GM20000 (cell line): ENCODE measurements at places on chromosomes 7 and 10.
A peak's percentile ranks its signal among the peaks of the same experiment; 100 is the strongest.

- DNase-seq = no peak
Observed at GRCh38 chr7:23473844-23474093, 3.5 kb upstream of the IGF2BP3 start.

DNA sequence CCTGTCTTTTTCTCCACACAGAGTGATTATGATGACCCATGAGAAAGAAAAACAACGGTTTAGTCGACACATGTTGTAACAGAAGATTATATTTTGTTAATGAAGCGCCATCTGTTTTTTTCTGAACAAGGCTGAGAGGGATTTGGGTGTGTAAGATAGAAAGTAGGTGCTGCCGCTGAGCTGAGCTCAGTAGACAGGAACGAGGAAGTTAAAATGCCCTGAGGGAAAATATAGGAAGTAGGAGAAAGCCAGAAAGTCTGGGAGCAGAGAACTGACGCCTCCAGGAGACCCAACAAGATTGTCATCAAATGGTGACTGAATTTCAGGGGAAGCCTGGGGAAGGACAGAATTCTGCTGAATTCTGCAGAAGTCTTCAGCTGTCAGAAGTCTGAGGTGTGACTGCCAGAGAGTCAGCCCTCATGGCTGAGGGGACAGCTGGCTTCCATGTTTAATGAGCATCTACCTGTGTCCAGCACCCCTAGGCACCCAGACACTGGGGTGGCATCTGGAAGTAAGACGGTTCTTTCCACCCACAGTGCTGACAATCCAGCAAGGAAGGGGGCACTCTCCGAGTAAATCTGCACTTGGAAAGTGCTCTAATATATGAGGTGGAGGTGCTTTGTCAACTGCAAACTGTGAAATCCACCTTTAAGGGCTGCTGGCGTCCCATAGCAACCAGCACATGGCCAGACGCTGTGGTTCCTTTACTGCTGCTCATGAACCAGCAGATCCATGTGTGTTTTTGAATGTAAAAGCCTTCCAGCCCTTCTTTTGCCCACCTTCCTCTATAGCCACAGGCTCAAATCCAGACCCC lies 12.5 kb upstream of the TSPAN15 start:
- no peak for DNase-seq

DNA sequence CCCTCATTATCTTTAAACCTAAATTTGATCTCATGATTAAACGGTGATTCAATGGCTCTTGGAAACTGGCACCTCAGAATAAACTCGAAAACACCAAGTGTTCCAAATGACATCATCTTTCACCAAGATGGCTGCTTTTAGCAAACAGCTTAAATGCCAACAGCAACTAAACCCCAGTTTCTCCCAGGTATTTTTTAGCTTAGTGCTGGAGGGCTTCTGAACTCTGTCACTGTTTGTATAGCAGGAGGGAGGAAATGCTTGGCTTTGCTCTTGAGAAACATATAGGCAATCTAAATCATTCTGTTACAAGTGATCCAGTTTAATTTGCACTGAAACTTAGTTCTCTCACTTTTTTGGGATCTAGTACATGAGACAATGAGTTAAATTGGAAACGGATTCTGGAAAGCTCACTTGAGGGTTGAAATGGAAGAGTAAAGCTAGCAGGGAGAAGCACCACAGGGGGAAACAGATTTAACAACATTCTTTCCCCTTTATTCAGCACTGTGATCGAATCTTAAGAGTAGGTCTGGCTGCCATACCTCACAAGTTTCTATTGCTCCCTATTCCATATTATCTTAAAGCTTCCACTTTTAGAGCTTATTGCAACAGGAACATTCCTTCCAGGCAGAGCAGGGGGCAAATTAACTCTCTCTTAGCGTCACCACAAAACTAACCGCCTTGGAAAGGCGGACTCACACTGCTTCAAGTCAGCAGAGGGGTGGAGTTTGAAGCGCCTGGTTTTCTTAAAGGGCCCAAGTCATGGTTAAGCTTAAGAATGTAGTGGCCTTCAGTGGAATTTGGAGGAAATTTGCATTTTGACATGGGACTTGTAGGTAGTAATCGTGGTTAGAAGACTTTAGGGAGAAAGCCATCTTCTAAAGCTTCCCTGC lies 1.8 kb upstream of the CCDC6 start:
- DNase-seq = peak; percentile 39

DNA sequence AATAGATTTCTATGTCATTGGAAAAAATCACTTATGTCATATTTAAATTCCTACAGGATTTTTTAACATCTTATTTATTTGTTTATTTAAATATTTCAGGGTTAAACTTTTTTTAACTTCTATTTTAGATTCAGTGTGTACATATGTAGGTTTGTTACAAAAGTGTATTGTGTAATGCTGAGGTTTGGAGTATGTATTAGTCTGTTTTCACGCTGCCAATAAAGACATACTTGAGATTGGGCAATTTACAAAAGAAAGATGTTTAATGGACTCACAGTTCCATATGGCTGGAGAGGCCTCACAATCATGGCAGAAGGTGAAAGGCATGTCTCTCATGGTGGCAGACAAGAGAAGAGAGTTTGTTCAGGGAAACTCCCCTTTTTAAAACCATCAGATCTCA lies 65.4 kb downstream of the MGAM2 start:
- DNase-seq = no peak

- DNase-seq = no peak
Observed at GRCh38 chr10:129029851-129030602, 437.0 kb upstream of the MGMT start.

DNA sequence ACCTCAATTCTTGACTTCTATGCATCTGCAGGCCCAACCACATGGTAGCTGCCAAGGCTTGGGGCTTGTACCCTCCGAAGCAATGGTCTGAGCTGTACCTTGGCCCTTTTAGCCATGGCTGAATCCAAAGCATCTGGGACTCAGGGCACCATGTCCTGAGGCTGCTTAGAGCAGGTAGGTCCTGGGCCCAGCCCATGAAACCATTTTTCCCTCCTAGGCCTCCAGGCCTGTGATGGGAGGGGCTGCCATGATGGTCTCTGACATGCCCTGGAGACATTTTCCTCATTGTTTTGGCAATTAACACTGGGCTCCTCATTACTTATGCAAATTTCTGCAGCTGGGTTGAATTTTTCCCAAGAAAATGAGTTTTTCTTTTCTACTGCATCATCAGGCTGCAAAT lies 417.8 kb upstream of the LRRN3 start:
- no peak for DNase-seq

- DNase-seq = no peak
Observed at GRCh38 chr7:139181404-139181803, 49.6 kb upstream of the UBN2 start.

- DNase-seq = no peak
Observed at GRCh38 chr10:112954974-112955581, 5.0 kb downstream of the TCF7L2 start.

- DNase-seq = no peak
Observed at GRCh38 chr10:113544392-113544791, 8.5 kb upstream of the HABP2 start.

- no peak for DNase-seq
Observed at GRCh38 chr10:27482984-27483956, 20.8 kb upstream of the RAB18 start.

- DNase-seq = no peak
Observed at GRCh38 chr10:112779025-112779770, 170.8 kb upstream of the TCF7L2 start.

- DNase-seq = no peak
Observed at GRCh38 chr10:104331208-104331838, 6.9 kb downstream of the ITPRIP start.

DNA sequence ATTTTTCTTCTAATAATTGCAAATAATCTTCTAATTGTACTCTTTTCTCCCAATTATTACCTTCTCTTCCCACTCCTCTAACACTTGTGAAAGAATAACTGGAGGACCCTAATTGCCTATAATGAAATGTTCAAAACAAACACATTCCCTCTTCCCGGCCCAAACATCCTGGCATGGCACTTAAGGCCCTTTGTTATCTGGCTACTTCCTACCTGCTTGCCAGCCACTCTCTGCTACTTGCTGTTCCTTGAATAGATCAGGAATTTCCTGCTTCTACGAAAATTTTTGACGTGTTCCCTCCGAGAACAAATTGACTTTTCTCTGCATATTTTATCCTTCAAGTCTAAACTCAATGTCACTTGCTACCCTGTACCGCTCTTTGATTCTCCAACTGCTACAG lies 56.1 kb upstream of the NOBOX start:
- no peak for DNase-seq

- no peak for DNase-seq
Observed at GRCh38 chr7:48177271-48177670, 6.0 kb downstream of the ABCA13 start.

DNA sequence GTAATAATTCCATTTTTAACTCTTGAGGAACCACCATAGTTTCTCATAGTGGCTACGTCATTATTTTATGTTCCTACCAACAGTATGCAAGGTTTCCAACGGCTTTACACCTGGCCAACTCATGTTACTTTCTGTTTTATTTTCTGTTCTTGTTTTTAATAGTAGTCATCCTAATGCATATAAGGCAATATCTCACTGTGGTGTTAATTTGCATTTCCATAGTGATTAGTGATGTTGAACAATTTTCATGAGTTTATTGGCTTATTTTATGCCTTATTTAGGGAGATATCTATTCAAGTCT lies 465.5 kb upstream of the KLF6 start:
- DNase-seq = no peak

GRCh38 chr7:85186083-85186520 lies 754 bp downstream of the SEMA3D start:
- no peak for DNase-seq

DNA sequence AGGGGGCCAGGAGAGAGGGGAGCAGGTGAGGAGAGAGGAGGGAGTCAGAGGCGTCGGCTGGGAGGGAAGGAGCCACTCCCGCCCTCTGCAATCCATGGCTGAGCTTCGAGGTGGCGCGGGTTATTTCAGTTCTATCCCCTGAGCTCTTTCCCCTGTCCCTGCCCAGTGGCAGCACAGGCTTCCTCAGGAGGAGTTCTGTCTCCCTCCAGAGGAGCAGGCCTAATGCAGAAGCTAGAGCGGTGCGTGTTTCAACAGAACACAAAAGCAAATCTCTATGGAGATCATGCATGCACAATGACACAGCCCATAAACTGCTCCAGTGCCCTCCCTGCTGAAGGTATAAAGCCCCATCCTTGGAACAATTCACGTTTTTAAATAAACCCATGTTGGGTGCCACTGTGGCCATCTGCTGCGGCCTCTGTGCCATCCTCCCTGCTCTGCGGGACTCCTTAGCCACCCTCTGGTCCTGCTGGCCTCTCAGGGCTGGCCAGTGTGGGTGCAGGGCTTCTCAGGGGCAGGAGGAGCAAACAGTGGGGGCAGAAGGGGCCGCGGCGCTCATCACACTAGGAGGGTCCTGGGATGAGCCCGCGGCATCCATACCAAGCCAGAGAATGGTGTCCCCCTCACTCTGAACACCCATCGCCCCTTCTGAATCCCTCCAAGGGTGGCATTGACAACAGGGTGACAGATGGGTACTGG lies 192.6 kb upstream of the LYZL2 start:
- DNase-seq = no peak

- peak; percentile 28 for DNase-seq
Observed at GRCh38 chr7:116316838-116317628, 106.7 kb downstream of the TES start.

DNA sequence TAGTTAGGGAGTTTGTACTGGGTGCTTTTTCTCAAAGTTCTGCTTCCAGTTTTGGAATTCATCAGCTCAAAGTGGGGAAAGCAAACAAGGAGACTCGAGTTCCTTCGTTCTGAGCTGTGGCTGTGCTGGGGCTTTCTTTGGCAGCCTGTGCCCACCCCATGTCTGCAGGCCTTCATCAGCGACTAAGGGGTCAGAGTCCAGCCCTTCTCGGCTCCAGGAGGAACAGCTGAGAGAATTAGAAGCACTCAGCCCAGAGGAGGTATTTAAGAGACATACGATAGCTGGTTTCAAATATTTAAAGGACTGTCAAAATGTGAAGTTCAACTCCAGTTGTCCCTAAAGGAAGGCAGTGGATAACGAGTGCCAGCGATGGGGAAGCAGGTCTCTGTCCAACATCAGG lies 41.3 kb downstream of the SH3PXD2A start:
- DNase-seq = no peak

- DNase-seq = no peak
Observed at GRCh38 chr7:31186202-31186601, 134.1 kb downstream of the ADCYAP1R1 start.

- no peak for DNase-seq
Observed at GRCh38 chr7:12490107-12490688, 80.3 kb upstream of the SCIN start.

- DNase-seq = no peak
Observed at GRCh38 chr7:17022920-17023319, 141.1 kb upstream of the AGR3 start.

GRCh38 chr10:27253576-27253975 lies 13.0 kb upstream of the ACBD5 start:
- no peak for DNase-seq

- DNase-seq = no peak
Observed at GRCh38 chr7:94142281-94142680, 138.1 kb upstream of the BET1 start.

DNA sequence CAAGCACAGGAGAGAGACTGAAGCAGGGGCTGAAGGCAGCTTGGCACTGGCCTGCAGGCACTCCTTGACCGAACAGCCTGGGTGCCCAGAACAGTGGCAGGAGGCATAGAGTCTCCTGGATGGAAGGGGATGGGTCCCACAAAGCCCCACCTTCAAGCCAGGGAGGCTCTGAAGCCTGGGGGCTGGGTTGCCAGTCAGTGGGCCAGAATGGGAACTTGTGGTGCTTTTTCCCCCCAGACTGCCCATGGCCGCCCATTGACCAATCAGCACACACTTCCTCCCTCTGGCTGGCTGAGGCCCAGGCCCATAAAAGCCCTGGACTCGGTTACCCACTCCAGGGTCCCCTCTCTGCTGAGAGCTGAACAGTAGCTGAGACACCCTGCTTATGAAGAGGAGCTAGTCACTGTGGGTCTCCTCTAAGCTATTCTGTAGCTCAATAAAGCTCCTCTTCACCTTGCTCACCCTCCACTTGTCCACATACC lies 109.6 kb downstream of the ELAPOR2 start:
- DNase-seq = no peak

- DNase-seq = no peak
Observed at GRCh38 chr7:102285540-102286236, 980 bp upstream of the SH2B2 start.

GRCh38 chr10:43370671-43371215 lies 693 bp upstream of the FXYD4 start:
- no peak for DNase-seq

- peak; percentile 63 for DNase-seq
Observed at GRCh38 chr7:140674356-140674800, 1.6 kb downstream of the ADCK2 start.

GRCh38 chr10:127873901-127874470 lies 18.8 kb downstream of the CLRN3 start:
- DNase-seq = no peak

- no peak for DNase-seq
Observed at GRCh38 chr7:131189488-131189887, 138.2 kb upstream of the MKLN1 start.
